ENCODE measurements at places on chromosomes 2 and 18.

DNA sequence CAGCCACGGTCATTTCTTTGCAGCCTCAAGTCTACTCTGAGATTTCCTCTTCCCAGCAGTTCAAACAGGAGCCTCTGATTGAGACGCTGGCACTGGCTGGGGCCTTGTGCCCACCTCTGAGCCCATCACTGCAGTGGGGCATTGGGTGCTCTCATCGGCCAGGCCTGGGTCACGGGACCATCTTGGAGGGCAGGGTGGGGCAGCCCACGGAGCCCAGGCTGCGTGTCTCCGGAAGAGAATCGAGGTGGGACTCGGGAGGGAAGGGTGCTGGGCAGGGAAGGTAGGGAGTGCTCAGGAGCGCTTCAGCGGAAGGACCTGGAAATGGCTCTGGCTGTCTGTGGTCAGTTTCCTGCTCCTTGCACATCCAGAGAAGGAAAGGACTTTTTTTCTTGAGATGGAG is 82.4 kb downstream of the RTP5 start:
- no peak for DNase-seq

DNA sequence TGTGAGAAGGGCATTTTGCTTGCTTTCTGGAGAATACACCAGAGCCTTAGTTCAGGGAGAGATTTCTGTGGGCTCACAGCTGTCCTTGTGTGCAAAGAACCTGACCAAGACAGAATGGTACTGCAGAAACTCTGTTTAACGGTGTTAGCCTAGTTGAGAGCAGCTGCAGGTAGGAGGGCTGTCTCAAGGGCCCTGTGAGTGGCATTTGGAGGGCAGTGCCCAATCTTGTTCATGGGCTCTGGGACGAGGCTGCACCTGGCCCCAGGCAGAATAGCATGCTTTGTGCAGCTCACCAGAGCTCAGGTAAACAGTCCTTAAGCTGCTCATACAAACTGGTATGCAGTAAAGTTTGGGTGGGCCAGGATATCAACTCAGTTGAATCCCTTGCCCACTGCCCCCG is 16.9 kb upstream of the RGPD4 start:
- no peak for DNase-seq

DNA sequence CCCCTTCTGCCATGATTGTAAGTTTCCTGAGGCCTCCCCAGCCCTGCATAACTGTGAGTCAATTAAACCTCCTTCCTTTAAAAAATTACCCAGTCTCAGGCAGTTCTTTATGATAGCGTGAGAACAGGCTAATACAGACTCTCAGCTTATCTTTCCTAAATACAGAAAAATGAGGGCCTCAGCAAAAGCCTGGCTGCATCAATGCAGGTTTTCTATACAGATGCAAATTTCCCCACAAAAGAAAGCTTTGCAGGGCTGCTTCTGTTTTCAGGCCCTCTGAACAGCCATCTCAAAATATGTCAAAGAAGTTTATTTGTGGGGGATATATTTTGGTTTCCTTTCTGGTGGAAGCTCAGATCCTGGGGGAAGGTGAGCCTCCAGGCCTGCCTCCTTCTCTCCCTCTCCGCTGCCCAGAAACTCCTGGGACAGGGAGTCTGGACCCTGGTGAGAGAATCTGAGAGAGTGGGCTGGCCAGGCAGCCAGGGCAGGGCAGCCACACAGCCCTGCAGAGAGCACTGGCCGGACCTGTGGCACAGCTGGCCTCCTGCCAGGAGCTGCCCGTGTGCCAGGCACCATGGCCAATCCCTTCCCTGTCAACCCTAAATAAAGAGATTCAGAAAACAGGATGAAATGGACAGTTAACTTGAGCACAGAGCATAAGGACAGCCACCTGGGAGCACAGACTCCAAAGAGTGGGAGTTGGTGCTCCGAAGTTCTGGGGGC is 21.6 kb upstream of the AGXT start:
- no peak for DNase-seq

DNA sequence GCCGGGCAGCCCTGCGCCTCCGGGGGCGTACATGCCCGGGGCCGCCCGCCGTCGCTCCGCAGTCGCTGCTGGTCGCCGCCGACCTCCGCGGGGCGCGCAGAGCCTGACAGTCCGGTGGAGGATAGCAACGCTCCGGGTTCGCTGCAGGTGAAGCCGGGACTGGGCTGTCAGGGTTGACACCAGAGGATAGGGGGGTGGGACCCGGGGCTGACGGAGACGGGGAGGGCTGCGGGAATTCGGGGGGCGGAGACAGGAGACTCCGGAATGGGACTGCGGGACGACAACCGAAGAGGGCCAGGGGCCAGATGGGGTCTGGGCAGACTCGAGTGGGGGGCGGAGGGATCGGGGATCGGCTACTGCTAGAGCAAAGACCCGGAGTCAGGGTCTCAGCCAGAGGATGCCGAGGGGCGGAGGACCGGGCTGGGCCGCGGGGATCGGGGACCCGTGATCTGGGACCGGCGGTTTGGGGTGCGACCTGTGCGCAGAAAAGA is 403 bp downstream of the TMEM127 start:
- peak; percentile 15 for DNase-seq

DNA sequence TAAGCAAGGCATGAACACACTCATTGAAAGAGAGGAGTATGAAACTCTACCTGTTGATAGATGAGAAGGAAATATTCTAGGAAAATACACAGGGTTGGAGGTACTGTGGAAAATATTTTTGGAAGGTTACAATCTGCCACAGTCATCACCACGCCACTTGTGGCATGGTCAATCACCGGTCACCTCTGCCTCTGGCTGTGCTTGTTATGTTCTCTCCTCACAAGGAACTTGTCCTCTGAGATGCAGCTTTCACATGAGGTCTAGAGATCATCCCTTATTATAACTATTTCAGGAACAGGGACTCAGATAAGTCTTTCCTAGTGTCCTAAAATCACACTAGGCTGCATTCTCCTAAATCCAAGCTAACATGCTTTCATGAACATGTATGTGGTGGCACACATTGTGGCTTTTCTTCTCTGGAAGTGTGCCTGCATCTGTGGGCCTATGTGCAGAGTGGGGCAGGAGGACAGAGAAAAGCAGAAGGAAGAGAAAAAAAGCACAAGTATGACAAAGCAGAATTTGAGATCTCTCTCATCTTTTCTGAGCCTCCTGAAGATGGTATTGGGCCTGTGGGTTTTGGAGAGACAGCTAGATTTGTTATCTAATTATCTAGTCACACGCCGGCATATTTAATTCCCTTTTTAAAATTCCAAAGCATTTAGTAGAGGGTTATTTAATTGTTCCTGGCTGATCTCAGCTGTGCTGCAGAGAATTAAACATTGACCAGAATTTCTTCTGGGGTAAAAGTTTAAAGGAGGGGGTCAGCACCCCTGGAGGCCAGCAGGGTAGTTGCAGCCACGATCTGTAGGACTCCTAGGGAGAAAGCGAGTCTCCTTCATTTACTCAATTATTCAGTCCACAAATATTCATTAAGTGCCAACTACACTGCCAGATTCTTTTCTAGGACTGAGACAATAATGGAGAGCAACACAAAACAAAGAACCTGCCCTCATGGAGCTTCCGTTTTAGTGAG is 294.6 kb downstream of the RDH14 start:
- DNase-seq: no peak

All from MM.1S (cell line).